NCI-H510A (cell line): ENCODE measurements at places on chromosomes 7 and 10.
A peak's percentile ranks its signal among the peaks of the same experiment; 100 is the strongest.

DNA sequence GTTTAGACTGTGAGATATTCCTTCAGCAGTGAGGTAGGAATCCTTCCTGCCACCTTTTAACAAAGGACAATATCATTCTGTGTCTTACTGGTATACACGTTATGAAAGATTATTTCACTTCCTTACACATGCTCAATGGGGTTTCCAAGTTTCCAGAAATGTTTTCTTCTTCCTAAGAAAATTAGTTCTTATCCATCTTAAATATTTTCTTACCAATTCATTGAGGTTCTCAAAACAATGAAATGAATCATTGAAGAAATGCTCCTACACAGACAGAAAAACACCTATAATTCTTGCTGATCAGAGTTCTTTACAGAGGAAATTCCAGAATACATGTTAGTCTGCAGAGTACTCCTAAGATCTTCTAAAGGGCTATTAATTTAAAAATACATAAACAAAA, 51.4 kb upstream of the SEC61G start:
- DNase-seq = no peak

GRCh38 chr10:5442990-5443370, 30.6 kb downstream of the NET1 start:
- DNase-seq = no peak

DNA sequence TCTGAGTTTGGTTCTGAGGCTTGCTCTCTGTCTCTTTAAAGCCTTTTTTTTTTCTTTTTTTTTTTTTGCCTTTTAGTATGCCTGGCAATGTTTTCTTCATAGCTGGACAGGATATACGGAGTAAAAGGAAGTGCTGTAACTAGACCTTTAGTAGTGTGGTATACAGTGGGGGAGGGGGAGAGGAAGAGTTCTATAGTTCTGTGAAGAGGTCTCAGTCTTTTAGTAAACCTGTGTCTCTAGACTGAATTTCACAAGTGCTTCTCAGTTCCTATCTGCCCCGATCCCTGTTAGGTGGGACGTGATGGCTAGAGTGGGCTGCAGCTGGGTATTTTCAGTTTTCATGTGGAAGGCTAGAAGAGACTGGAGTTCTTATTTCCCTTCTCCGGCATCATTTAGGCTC, 3.1 kb upstream of the ABCC2 start:
- DNase-seq = no peak

DNA sequence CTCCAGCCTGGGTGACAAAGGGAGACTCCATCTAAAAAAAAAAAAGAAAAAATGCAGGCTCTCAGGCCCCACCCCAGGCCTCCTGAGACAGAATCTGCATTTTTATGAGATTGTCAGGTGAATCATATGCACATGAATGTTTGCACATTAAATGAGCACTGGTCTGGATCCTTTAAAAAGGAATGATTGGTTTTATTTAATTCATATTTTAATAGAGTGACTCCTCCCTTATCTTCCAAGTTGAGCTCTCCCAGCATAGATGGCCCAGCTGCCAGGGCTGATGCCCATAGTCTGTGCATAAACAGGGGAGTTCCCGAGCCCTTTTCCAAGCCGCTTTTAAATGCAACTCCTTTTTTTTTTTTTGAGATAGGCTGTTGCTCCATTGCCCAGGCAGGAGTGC, 28.5 kb downstream of the CUX1 start:
- no peak for DNase-seq

GRCh38 chr7:141685285-141686023, 16.5 kb downstream of the DENND11 start:
- DNase-seq = no peak

DNA sequence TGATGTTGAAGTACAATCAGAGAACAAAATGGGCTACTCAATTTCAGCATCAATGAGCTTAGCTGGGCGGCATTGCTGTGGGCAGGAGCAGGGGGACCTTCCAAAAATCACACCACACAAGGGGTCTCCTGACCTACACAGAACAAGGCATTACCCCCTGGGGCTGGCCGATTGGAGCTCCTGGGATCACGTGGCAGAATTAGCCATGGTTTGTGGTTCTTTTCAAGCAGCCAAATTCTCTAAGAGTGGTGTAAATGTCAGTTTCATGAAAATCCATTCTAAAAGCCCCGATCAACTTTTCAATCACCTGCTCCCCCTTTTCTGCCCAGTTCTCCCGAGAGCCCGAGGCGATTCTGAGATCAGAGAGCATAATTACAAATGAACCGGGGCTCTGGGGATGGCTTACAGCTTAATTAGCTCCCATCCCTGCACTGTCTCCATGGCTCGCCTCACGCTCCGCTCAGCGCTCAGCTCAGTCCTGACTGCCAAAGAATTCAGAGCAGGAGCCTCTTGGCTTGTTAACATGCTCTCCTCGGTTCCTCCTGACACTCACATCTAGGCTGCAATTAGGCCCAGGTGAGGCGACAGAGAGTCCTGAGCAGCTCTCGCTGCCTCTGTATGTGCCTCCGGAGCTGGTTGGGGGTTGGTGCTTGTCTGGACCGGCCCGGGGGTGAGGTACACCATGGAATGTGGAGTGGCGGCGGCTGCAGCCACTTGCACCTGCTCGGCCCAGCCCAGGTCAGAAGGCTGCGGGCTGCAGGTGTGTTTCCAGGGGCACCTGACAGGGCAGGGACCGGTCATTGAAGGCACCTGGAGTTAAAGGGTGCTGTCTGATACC, 111.8 kb downstream of the WDR11 start:
- DNase-seq = peak; percentile 72

GRCh38 chr7:149791-150636, 42.4 kb upstream of the FAM20C start:
- DNase-seq = no peak
